ENCODE measurements at places on chromosomes 7 and 10. TPM values are rescaled to one million over a fixed set of nuclear protein-coding genes. Genes with fewer than 3 reads are reported as not detected.

TMEM254 gene
- total RNA-seq = 18.0 TPM

SPDYE2 gene
- 0.23 TPM for total RNA-seq

CBX3 gene
- 136 TPM for total RNA-seq

SPDYE1 gene
- not detected for total RNA-seq

ADCK2 gene
- total RNA-seq = 49.4 TPM

DLX5 gene
- total RNA-seq = 9.2 TPM

PTF1A gene
- not detected for total RNA-seq

SPDYE18 gene
- total RNA-seq = not detected

SLC26A4 gene
- total RNA-seq = 0.69 TPM
